Lung (tissue), 17 donors: ENCODE measurements at places on chromosomes 2 and 18. TPM values are rescaled to one million over a fixed set of nuclear protein-coding genes. Genes with fewer than 3 reads are reported as not detected.

DNA sequence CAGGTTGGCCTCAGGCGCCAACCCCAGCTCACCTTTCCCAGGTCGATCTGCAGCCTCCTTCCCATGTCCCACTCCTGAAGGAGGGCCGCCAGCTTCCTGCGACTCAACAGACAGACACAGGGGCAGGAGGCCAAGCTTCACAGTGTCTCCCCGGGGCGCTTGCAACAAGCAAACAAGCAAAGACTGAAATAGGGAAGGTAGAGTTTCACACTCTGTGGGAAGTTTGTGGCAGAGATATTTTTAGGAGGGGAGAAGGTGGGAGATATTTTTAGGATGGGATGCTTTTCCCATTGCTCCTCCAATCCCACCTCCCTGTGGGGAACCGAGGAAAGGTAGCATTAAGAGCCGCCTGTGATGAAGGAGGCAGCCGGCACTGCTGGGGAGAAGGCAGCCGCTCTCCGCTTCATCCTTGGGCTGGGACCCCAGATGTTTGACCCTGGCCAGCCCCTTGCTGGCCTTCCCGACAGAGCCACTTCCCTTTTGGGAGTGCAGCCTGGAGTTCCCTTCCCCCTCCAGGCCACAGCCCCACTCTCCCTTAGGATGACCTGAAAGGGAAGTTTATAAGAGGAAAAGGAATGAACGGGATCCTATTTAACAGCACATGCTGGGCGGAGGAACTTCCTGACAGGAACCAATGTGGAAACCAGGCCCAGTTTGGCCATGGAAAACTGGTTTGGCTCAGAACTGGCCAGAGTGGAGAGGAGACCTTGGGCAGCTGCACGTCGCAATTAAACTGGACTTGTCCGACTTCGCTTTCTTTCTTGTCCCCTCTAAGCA lies 142.2 kb upstream of the SMAD2 start:
- peak; percentile 39 for DNase-seq

GRCh38 chr18:55584201-55584600 lies 3.8 kb downstream of the TCF4 start:
- peak; percentile 89 for DNase-seq

Gene LDLRAD4
- 30.2 TPM for total RNA-seq

Gene NLRC4
- 3.8 TPM for total RNA-seq

GRCh38 chr18:52588931-52589330 lies 248.9 kb downstream of the DCC start:
- DNase-seq: no peak

Gene CHCHD5
- total RNA-seq: 3.0 TPM

DNA sequence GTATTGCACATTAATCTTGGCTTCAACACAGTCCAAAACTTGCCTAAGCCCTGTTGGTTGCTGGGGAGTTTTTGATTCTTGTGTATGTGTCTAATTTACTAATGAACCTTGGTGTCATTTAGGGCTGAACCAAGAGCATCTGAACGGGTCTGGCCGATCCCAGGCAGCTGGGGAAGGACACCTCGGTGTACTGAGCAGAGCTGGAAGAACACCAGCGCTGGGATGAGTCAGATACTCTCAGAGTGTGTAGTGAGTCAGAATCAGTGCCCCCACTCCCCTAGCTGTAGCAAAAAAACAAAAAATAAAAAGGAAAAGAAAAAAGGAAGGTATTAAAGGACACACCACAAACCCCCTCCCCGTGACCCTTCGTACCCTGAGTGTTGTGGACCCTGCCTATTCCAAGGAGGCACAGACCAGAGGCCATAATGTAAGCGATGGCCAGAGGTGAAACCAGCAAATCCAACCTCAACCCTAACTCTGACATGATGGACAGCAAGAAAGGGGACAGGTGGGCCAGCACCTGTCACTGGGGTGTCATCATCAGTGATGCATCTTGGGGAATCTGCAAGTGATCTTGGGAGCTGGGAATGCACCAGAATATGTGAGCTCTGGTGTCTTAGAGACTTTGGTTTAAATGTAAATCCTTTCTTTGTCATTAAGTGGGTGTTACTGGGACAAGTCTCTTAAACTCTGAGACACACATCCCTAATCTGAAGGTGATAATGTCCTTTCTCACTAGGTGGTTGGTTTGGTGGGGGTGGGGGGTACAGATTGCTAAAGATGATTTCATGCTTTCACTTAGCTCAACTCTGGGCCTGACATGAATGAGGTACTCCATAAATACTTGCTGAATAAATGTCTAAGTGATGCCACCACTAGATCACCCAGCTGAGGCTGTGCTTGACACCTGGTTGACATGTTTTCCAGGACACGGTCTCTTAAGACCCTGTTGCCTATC lies 34.2 kb upstream of the NCOA1 start:
- DNase-seq: no peak

DNA sequence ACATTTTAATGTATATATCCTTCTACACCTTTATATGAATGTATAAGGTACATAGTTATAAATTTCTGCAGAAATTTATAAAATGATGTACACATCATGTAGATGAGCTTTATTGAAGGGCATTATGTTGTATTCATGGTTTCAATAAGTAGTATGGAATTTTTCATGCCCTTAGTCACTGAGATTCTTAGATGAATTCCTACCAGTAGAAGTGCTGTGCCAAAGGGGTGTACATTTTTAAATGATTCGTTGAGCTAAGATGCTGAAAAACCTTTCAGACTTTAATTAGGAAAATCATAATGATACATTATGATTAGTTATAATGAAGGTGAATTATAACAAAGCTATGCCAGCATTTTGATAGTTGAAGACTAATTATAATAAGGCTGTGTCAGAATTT lies 115.2 kb downstream of the ZNF236 start:
- no peak for DNase-seq

DNA sequence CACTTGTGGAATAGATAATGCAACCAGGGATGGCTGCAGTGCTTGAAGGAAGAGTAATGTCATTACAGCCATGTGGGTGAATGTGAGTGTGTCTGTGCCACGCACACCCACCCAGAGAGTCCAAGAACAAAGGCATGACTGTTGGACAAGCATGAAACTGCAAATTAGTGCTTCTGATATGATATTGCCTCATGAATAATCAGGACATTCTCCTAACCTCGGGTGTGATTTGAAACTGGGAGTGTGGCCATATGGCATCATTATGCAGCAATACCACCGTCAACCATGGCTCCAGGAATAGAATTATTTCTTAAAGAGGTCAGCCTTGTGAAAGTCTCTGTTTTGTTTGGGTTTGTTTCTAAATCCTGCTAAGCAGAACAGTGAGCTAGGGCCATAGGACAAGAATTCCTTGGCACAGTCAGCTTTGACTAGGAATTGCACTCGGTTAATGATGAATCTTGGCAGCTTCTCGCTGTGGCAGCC lies 678.0 kb upstream of the RAB6C start:
- peak; percentile 92 for DNase-seq

DNA sequence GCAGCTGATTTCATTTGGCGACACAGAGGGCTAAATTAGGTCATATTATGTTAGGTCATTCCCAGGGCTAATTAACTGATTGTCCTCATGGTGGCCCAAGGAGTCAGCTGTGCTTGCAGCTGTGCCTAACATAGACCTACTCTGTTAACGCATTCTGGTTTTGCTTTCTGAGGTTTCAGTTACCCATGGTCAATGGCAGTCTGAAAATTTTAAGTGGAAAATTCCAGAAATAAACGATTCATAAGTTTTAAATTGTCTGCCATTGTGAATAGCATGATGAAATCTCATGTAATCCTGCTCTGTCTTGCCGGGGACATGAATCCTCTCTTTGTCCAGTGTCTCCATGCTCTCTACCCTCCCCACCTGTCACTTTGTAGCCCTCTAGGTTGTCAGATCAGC lies 168.7 kb downstream of the KCNS3 start:
- DNase-seq: peak; percentile 51

- DNase-seq: peak; percentile 72
These were observed 4.0 kb downstream of the YES1 start for GRCh38 chr18:808086-808485.

GRCh38 chr2:120596191-120596811 lies 139.4 kb upstream of the GLI2 start:
- DNase-seq: no peak

GRCh38 chr2:201233812-201234662 lies 26.3 kb upstream of the CASP8 start:
- DNase-seq: no peak

DNA sequence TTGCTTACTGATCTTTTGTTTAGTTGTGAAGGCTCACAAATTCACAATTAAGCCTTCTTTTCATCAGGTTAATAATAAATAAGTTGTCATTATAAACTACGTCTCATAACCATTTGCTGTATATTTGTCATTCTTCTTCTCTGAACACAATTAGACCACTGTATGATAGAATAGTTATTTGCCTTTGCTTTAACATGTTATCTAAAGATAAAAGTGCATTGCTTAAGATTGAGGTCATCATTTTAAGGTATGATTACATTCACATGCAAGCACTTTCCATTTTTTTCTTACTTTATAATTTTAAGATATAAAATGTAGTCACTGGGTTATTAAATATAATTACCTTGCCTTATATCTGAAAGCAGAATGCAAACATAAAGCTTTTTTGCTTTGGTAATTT lies 80.1 kb upstream of the GLS start:
- DNase-seq: no peak

Gene COL6A3
- total RNA-seq: 548 TPM

DNA sequence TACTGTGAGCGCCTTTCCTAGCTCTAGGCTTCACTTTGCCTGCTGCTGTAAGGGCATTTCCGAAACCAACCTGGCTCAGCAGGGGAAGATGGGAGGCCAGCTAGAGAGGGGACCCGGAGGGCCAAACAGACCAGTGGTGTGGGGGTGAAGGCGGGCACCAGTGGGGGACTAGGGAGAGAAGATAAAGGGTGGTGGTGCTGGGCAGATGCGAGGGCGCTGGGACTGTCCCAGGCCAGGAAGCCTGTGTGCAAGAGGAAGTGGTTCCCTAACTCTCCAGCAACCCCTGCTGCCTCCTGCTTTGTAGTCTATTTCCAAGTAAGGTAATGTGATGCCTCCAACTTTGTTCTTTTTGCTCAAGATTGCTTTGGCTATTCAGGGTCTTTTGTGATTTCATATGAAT lies 73.1 kb downstream of the DNAH7 start:
- no peak for DNase-seq

DNA sequence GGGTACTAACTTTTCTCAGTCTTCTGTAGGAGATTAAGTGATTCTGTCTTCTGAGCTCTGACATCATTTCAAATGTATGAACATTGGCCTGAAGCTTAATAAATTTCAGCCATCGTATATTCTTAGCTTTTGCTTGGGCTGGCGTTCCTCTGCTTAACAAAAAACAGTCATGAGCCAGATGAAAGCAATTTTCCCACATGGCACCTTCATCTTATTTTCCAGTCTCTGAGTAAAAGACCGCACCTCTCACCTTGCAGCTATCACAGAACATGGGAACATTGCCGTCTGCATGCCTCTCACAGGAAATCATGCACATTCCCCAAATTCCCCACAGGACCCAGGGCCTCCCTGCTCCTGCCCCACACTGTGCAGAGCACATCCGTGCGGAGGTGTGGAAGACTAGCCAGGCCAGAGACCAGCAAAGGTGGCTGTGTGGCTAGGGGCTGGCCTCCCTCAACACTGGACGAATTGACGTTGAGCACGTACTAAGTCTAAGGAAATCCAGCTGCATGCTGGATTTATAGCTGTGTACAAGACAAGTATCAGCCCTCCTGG lies 531.8 kb upstream of the ID2 start:
- no peak for DNase-seq

Gene FLACC1
- 8.0 TPM for total RNA-seq

Gene TRIM43
- total RNA-seq: not detected

Gene TMEM169
- 0.63 TPM for total RNA-seq

Gene GKN2
- total RNA-seq: 3.4 TPM

- DNase-seq: no peak
These were observed 548.5 kb upstream of the ID2 start for GRCh38 chr2:8133363-8133762.

Gene CAPN13
- 8.6 TPM for total RNA-seq

DNA sequence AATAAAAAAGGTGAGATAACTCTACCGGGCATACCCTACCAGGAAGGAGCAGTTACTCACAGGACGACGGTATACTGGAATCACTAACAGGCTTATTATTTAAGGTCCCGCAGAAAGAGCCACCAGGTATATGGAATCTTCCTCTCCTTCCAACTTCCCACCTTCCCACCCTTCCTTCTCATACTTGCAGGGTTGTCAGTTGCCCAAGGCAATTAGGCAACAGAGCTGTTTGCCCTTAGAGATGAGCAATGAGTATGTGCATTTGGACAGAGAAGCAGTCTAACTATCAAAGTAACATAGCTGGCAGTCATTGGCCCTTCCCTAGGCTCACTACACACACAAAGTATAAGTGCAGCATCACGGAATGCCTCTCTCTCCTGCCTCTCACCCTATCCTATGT lies 32.1 kb upstream of the EVA1A start:
- no peak for DNase-seq

Gene TTC21B
- 146 TPM for total RNA-seq

Gene GTF2A1L
- not detected for total RNA-seq

- DNase-seq: peak; percentile 83
These were observed 58.3 kb downstream of the FBXO36 start for GRCh38 chr2:229980431-229981184.

DNA sequence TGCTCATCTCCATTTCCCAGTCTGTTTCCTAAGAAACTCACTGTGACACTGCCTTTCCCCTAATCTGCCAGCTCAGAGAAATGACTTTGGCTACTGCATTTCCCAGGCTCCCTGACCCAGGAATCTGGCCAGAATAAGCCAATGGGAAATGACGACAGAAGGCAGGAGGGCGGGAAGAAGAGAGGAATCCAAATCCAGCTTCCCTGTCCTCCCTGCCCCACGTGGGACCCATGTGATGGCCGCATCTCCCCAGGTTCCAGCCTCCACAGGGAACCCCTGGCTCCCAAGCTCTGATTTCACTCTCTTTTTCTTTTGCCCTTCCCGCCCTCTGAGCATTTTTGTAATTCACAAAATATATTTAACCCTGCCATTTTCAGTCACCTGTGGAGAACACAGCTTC lies 37.8 kb upstream of the RAB12 start:
- no peak for DNase-seq

Gene FSIP2
- total RNA-seq: 0.58 TPM
